NCI-H2171 (cell line): ENCODE measurements at places on chromosomes 5 and 9.

GRCh38 chr9:81526587-81526986, 162.8 kb downstream of the TLE1 start:
- DNase-seq = no peak

GRCh38 chr9:109244179-109245132, 76.4 kb downstream of the EPB41L4B start:
- DNase-seq = peak; percentile 38

- DNase-seq = no peak
Measured at GRCh38 chr9:1207686-1208085, 157.5 kb downstream of the DMRT2 start.

GRCh38 chr5:74578356-74579044, 62.0 kb downstream of the ENC1 start:
- DNase-seq = no peak

DNA sequence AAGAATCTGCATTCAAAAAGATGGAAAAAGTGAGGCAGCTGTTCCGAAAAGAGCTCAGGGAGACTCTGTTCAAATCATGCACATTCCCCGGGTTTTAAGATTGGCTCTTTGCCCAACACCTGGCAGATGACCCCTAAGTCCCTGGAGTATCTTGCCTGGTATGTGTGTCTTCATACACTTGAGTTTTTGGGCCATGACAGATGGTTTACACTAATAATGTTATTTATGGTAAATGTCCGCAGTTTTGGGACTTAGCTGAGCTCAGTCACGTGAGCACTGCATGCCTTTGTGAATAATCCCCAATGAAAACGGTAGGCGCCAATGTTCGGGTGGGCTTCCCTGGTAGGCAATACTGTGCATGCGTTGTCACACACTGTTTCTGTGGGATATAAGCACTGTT, 316.1 kb downstream of the PRDM9 start:
- DNase-seq = no peak

GRCh38 chr5:111859533-111860270, 102.7 kb upstream of the NREP start:
- DNase-seq = no peak

DNA sequence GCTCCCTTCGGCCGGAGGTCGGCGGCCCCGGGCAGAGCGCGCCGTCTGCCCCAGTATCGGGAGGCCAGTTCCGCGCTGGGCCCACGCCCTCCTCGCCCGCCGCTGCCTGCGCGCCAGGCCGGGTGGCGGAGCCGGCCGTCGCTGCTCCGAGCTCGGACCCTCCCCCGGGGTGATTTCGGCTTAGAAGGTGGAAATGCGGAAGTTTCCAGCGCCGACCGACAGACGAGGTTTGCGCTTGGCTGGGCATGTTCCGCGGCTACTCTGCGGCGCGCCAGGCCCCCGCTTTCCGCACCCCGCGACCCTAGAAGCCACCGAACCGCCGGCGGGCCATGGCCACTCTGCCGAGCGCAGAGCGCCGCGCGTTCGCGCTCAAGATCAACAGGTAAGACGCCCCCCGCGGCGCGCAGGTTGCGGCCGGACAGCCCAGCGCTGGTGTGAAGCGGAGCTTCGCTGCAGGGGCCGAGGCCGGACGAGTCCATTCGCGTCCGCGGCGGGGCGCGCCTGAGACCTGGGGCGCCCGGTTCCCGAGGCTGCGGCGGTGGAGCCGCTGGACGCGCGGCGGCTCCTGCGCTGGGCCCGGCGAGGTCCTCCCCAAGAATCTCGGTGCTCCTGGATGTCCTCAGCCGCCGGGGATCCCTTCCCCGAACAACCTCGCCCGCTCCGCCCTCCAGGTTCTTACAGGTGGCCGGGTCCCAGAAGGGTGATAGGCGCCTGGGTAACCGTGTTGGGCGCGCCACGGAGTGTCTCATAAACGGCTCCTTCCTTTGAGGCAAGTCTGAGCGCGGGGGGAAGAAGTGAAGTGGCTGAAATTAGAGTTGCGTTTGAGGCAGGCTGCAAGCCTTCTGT, at the start of gene DOCK8:
Gene DOCK8 (plus strand): TSS at position 218 of the 846 bp plus-strand sequence. CDS start 112 bp downstream, at position 330.
- DNase-seq = peak; percentile 14
